ENCODE measurements at places on chromosomes 2 and 18. TPM values are rescaled to one million over a fixed set of nuclear protein-coding genes. Genes with fewer than 3 reads are reported as not detected.

The LGALSL gene
- 2.9 TPM for total RNA-seq

The DCC gene
- total RNA-seq = not detected

The SCN9A gene
- total RNA-seq = not detected

The IL1R2 gene
- not detected for total RNA-seq

The TEKT4 gene
- total RNA-seq = not detected

The HOXD3 gene
- total RNA-seq = not detected

The VWC2L gene
- not detected for total RNA-seq

The COL3A1 gene
- not detected for total RNA-seq

- no peaks in the 10 kb centered on the region for H3K36me3 ChIP-seq
- DNase-seq = peak; percentile 72
- no peaks in the 10 kb centered on the region for H3K27me3 ChIP-seq
- H3K4me3 ChIP-seq = no peak overlapping the region
- H3K27ac ChIP-seq = no peak overlapping the region
- H3K4me1 ChIP-seq = no peaks in the 10 kb centered on the region
Observed at GRCh38 chr2:7672027-7672684, 754.9 kb downstream of the RNF144A start.

- H3K4me3 ChIP-seq = no peak overlapping the region
- no peaks in the 10 kb centered on the region for H3K4me1 ChIP-seq
- H3K27ac ChIP-seq = no peak overlapping the region
- no peaks in the 10 kb centered on the region for H3K36me3 ChIP-seq
- DNase-seq = no peak
- no peaks in the 10 kb centered on the region for H3K27me3 ChIP-seq
Observed at GRCh38 chr2:101961338-101962191, 30.2 kb upstream of the IL1R2 start.

DNA sequence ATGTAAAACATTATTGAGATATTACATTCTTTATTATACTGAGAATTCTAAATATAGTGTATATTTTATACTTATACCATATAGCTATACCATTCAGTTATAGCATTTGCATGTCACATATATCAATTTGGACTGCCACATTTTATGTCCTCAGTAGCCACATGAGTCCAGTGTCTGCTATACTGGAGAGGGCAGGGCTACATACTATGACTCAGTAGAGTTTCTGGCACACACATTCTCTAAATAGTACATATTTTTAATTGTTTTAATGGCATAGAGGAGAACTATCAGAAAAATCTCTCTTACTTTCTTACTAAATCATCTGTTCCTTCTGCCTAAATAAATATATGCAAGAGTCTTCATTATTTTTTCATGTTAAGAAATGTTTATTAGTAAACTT is 55.4 kb upstream of the COL5A2 start:
- DNase-seq = no peak
- no peaks in the 10 kb centered on the region for H3K36me3 ChIP-seq
- H3K4me3 ChIP-seq = no peak overlapping the region
- no peak overlapping the region for H3K27ac ChIP-seq
- H3K27me3 ChIP-seq = no peaks in the 10 kb centered on the region

GRCh38 chr2:219901155-219901554 is 273.7 kb downstream of the SLC4A3 start:
- peaks cover 16% of the 10 kb centered on the region for H3K4me1 ChIP-seq
- no peak overlapping the region for H3K4me3 ChIP-seq
- no peaks in the 10 kb centered on the region for H3K27me3 ChIP-seq
- DNase-seq = peak; percentile 59
- peak overlapping the region; percentile 49 for H3K27ac ChIP-seq
- H3K36me3 ChIP-seq = no peaks in the 10 kb centered on the region

DNA sequence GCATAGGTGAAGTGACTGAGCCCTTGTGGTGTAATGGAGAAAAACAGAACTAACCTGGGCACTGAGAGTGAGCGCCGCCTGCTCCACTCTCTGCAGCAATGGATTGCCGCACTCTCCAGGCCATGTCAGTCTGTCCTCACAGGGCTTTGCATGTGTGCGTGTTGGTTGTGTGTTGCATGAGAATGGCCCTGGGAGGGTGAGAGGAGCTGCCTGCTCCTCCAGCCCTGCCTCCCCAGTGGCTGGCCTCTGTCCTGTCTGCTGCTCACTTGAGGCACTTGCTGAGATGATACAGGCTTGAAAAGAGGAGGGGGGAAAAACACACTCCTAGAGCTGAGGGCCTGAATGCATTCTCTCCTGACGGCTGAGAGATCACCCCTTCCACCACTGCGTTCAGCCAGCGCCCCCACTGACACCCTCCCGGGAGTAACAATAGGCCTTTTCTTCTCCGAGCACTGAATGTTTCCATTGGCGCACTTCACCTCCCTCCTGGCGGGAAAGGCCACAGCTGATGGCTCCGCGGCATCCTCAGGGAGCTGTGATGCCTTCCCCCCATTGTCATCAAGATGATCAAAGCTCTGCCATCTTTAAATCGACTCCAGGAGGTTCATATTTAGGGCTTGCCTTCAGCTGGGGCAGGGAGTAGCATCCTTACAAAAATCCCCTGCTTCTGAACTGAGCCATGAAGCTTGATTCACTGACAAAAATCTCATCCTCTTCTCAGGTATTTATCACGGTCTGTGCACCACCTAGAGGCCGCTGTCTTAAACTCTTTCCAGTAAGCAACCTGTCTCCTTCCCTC is 49.9 kb upstream of the DAPL1 start:
- peak; percentile 65 for DNase-seq
- H3K27ac ChIP-seq = no peak overlapping the region
- H3K4me3 ChIP-seq = no peak overlapping the region
- H3K4me1 ChIP-seq = no peaks in the 10 kb centered on the region
- H3K36me3 ChIP-seq = no peaks in the 10 kb centered on the region

DNA sequence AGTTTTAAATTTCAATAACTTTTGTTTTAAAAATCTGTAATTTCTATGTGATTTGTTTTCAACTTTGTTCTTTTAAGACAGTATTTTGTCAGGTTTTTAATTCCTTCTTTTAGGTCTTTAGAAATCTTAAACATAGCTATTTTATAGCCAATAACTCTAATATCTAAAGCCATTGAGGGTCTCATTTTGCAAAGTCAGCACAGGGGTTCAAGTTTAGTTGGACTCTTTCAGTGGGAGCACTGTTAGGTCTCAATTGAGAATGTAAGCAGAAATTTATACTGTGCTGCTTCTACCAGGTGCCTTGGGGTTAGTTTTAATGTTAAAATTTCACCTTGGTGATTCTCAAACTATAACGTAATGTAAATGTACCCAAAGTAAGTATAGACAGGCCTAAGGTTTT is 105.3 kb upstream of the DNMT3A start:
- no peak for DNase-seq
- no peaks in the 10 kb centered on the region for H3K27me3 ChIP-seq
- H3K27ac ChIP-seq = no peak overlapping the region
- H3K36me3 ChIP-seq = no peaks in the 10 kb centered on the region
- H3K4me3 ChIP-seq = no peak overlapping the region

- peak overlapping the region; percentile 86 for H3K4me3 ChIP-seq
- H3K27ac ChIP-seq = no peak overlapping the region
- DNase-seq = peak; percentile 68
Observed at GRCh38 chr2:19346983-19347618, 11.3 kb downstream of the OSR1 start.

- H3K27me3 ChIP-seq = no peaks in the 10 kb centered on the region
- H3K4me1 ChIP-seq = no peaks in the 10 kb centered on the region
- DNase-seq = no peak
- no peak overlapping the region for H3K27ac ChIP-seq
Observed at GRCh38 chr2:52238782-52239181, 1206.8 kb upstream of the NRXN1 start.

- H3K36me3 ChIP-seq = no peaks in the 10 kb centered on the region
- H3K27me3 ChIP-seq = no peaks in the 10 kb centered on the region
- H3K4me1 ChIP-seq = no peaks in the 10 kb centered on the region
- DNase-seq = no peak
- H3K4me3 ChIP-seq = no peak overlapping the region
Observed at GRCh38 chr2:38690499-38691420, 24.8 kb downstream of the GALM start.

- H3K4me3 ChIP-seq = no peak overlapping the region
- H3K36me3 ChIP-seq = peaks cover 7% of the 10 kb centered on the region
- no peaks in the 10 kb centered on the region for H3K4me1 ChIP-seq
- no peak overlapping the region for H3K27ac ChIP-seq
Observed at GRCh38 chr2:189709501-189710221, 35.2 kb downstream of the ANKAR start.

- no peaks in the 10 kb centered on the region for H3K27me3 ChIP-seq
- no peak overlapping the region for H3K27ac ChIP-seq
- DNase-seq = no peak
- no peak overlapping the region for H3K4me3 ChIP-seq
Observed at GRCh38 chr2:46547223-46548102, 68.1 kb downstream of the TMEM247 start.

GRCh38 chr2:198371921-198372543 is 567.6 kb downstream of the PLCL1 start:
- no peak for DNase-seq
- no peak overlapping the region for H3K27ac ChIP-seq
- peak overlapping the region; percentile 34 for H3K4me3 ChIP-seq
- peaks cover 20% of the 10 kb centered on the region for H3K4me1 ChIP-seq
- H3K27me3 ChIP-seq = no peaks in the 10 kb centered on the region
- no peaks in the 10 kb centered on the region for H3K36me3 ChIP-seq

DNA sequence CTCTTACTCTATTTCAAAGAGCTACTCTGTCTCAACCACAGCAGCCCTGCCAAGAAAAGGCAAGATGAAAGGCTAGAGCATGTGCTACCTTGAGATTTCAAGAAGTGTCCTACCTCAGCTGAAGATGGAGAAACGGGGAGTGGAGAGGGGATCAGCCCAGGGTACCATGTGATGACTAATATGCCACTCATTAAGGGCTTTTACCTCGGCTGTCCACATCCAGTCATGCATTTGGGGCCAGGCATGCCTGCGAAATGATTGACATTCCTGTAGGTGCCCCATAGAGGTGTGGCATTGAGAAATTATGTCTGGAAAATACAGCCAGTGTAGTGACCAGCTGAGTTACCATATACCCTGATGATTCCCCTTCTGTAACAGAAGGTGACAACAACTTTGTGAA is 96.1 kb downstream of the NRP2 start:
- DNase-seq = no peak
- no peaks in the 10 kb centered on the region for H3K27me3 ChIP-seq
- H3K36me3 ChIP-seq = no peaks in the 10 kb centered on the region
- H3K27ac ChIP-seq = no peak overlapping the region
- no peak overlapping the region for H3K4me3 ChIP-seq

DNA sequence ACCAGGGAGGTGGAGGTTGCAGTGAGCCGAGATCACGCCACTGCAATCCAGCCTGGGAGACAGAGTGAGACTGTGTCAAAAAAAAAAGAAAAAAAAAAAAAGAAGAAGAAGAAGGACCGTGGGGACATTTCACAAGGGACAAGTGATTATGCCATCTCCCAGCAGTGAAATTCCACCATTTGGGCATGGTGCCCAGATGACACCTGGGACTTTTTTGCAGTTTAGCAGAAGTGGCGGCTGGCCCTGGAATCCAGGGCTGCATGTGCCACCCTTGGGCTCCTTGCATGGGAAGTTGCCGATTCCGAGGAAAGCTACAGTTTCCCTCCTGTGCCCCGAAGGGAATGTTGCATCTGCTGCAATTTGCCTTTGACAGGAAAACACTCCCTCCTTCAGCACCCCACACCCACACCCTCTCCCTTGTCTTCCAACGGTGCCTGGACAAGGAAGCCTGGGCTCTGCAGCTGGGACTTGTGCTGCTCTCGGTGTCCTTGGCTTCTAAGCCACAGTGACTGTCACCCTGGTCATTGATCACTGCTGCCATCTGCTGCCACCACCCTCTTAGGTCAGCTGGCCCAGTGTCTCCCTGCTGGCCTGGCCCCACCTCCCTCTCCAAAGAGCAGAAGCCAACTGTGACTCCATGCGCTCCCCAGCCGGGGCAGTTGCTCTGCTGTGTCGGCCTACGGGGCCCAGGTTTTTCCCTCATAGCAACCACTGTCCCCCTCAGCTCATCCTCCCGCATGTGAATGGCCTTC is 56.4 kb upstream of the LRRC30 start:
- H3K36me3 ChIP-seq = no peaks in the 10 kb centered on the region
- H3K27ac ChIP-seq = no peak overlapping the region
- H3K4me3 ChIP-seq = no peak overlapping the region
- no peak for DNase-seq
- no peaks in the 10 kb centered on the region for H3K4me1 ChIP-seq

- peaks cover 7% of the 10 kb centered on the region for H3K4me1 ChIP-seq
- no peaks in the 10 kb centered on the region for H3K27me3 ChIP-seq
- H3K36me3 ChIP-seq = no peaks in the 10 kb centered on the region
- no peak overlapping the region for H3K27ac ChIP-seq
- DNase-seq = no peak
Observed at GRCh38 chr2:71596011-71596410, 142.7 kb downstream of the DYSF start.

DNA sequence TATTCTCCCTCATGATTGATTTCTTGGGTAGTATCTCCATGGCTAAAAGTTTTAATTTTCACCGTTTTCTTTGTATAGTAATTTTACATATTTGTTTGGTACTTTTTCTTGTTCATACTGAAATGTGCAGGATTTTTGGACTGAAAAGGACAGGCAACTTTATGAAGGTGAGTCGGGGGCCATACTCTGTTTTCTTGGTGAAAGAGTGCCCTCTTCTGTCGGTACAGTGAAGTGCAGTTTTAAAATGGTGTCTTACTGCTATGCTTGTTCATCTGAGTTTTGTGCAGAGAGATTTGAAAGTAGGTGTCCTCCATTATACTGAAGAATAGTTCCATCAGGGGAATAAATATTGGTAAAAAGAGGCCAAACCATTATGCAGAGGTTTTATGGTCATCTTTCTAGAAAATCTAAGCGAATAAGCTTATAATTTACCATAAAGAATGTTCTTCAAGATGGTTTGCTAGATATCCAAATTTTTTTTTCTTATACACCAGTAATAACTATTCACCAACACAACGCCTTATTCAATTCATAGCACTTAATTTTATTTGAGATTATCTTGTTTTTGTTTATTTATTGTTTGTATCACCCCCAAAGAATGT is 8.7 kb upstream of the SERPINB13 start:
- peak; percentile 80 for DNase-seq
- no peak overlapping the region for H3K27ac ChIP-seq
- H3K4me1 ChIP-seq = no peaks in the 10 kb centered on the region
- no peaks in the 10 kb centered on the region for H3K36me3 ChIP-seq
- no peak overlapping the region for H3K4me3 ChIP-seq
- H3K27me3 ChIP-seq = no peaks in the 10 kb centered on the region

DNA sequence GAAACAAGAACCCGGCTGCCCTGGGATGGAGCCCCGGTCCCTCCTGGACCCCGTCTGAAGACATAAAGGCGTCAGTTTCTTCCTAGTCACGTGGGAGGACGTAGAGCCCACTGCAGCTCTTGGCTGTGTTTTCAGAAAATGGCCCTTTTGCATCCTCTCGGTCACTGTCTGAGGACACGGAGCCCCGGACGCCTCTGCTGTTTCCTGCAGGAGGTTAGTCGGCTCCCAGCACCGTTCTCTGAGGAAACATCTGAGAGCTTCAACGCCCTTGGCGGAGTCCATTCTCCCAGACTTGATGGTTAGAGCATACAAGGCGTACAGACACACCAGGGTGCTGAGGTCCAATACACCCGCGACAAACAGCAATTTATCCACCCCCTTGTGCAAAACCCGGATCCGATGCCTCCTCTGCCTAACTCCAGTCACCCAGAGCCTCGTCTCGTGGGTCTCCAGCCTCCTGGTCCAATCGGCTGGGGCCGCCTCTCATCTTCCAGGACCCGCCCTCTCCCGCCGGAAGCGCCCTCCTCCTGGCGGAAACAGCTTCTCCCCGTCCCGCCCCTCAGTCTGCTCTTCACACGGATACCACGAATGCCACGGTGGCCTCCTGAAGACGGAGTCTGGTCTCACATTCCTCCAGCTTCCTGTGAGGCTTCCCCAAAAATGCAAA is 119.4 kb downstream of the TMEM18 start:
- H3K27me3 ChIP-seq = no peaks in the 10 kb centered on the region
- no peak for DNase-seq
- H3K4me1 ChIP-seq = no peaks in the 10 kb centered on the region
- H3K27ac ChIP-seq = no peak overlapping the region
- no peaks in the 10 kb centered on the region for H3K36me3 ChIP-seq
